CD8-positive, alpha-beta memory T cell (primary cell): ENCODE measurements at places on chromosomes 6 and 20.

DNA sequence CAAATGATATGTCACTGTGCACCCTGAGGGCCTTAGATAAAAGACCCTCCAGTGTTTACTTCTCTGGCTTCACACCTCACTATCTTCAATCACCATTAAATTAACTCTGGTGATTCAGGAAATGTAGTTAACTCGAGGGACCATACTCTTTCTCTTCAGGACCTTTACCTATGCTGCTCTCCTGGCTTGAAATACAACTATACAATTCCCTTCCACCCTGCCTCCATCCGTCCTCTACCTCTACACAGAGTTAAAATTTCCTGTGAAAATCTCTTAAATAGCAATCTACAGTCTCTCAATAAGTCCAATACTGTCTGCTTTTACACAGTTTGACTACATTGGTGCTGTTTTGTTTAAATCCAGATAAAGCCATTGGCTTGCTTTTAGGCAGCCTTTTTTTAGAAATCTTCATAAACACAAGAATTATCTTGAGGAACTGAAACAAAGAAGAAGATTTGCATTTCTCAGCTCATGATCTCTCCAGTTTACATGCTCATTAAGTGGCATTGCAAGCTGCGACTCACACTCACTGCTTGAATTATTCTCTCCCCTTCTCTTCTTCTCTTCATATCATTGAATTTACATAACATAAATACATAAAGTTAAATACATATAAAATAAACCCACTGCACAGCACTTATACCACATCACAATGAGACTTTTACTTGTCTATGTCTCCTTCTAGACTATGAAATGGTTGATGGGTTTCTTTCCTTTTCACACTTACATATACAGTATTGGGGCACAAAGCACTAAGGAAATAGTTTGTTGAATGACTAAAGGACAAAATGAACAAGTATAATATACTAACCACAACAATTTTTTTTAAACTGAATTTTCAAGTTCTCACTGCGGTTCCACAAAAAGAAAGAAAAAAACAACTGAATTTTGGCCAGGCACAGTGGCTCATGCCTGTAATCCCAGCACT, 239.0 kb upstream of the KCNQ5 start:
- DNase-seq = no peak

GRCh38 chr6:88376768-88377387, 210.7 kb upstream of the CNR1 start:
- DNase-seq = no peak

DNA sequence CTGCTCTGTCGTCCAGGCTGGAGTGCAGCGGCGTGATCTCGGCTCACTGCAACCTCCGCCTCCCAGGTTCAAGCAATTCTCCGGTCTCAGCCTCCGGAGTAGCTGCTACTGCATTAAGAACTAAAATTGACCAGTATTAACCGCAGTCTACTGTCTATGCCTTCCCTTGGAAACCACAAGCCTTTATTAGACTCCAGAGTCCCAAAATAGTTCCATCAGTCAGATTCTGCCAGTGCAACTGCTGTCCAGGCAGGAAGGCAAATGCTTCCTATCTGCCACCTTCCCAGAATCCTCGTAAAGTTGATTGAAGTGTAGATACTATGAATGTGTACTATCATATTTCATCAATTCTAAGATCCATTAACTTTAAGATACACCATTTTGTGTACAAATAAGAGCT, 16.7 kb downstream of the KAT14 start:
- DNase-seq = no peak

- no peak for DNase-seq
Measured at GRCh38 chr20:219290-220115, 7.6 kb upstream of the DEFB129 start.

- DNase-seq = no peak
Measured at GRCh38 chr6:7993952-7994351, 70.2 kb downstream of the BLOC1S5 start.

DNA sequence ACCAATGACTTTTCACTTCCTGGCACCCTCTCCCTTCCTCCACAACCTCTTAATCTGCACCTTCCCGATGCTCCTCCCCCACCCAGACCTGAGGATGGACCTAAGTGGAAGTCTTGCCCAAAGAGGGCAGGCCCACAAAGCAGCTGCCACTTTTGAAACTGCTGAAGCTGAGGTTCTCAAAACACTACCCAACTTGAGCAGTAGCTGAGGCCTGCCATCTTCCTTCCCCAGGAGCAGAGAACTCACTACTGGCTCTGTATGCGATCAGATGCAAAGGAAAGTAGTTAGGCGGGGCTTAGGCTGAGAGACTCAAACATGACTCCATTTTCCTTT, 1.5 kb downstream of the HM13 start:
- DNase-seq = no peak

- no peak for DNase-seq
Measured at GRCh38 chr6:1080453-1081337, 231.2 kb upstream of the FOXQ1 start.

- DNase-seq = no peak
Measured at GRCh38 chr6:170424604-170425126, 118.1 kb downstream of the FAM120B start.

GRCh38 chr6:113381959-113382358, 475.2 kb upstream of the MARCKS start:
- DNase-seq = no peak

GRCh38 chr6:26270486-26270861, 94.5 kb upstream of the BTN3A2 start:
- no peak for DNase-seq

DNA sequence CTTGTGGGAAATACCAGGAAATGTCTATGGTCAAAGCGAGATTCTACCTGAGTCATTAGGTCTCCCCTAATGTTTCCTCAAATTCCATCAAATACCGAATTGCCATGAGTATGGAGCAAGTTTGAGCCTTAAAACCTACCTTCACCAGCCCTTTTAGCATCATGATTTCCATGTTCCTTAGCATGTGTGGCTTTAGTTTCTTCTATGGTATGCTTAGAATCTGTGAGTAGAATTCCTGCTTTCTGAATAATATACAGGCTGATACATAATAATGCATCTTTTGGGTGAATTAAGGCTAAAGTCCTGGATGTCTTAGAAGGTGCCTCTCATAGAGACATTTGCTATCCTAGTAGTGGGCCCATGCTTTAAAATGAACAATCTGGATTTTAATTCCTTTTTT, 32.0 kb downstream of the TSPYL4 start:
- DNase-seq = no peak

DNA sequence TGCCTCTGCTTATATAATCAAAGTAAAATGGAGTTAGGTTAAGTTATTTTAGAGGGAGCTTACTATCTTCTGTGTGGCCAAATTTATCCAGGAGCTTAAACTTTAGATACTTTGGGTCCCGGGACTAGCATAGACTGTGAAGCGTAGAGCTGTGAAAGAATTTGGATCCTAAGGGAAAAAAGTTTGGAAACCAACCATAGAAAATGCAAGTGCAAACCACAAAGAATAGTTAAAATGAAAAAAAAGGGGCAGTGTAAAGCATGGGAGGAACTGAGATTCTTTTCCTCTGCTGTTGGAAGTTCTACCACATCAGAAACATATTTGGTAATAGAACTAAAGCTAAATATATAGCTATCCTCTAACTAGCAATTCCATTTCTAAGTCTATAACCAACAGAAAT, 232.2 kb upstream of the FLRT3 start:
- DNase-seq = no peak

- DNase-seq = no peak
Measured at GRCh38 chr20:6560978-6561377, 206.5 kb upstream of the BMP2 start.

DNA sequence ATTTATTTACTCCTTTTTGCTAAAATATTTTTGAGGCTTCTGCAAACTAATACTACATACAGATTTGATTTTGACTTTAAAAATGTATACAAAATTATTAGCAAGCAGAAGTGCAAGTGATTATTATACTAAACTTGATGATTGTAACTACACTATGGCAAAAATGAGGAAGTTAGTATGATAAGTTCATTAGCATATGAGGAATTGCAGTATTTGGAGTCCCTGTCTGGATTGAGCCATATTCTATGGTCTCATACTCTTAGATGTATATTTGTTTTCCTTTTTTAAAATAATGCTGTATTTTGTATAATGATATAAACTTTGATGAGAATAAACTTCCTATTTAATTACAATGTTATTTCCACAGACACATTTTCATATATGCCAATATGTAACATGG, 13.9 kb downstream of the CRISP3 start:
- DNase-seq = no peak

DNA sequence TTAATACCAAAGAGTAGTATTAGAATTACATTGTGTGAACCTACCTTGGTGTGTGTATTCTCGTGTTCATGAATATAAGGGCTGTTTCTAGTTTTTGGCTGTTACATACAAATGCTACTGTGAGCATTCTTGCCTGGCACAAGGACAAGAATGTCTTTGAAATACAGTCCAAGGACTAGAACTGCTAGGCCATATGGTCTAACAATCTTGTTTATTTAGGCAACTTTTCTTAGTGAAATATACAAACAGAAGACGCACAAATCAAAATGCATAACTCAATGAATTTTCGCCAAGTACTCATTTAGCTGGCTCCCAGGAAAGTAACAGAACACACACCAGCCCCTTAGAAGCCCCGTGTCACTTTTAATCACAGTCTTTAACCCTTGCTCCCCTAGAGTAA, 28.5 kb downstream of the KDM1B start:
- no peak for DNase-seq

- DNase-seq = no peak
Measured at GRCh38 chr6:111957623-111958315, 84.5 kb upstream of the FYN start.

GRCh38 chr20:40282541-40282940, 406.5 kb downstream of the MAFB start:
- no peak for DNase-seq

GRCh38 chr20:50686821-50687220, 4.5 kb downstream of the RIPOR3 start:
- no peak for DNase-seq

DNA sequence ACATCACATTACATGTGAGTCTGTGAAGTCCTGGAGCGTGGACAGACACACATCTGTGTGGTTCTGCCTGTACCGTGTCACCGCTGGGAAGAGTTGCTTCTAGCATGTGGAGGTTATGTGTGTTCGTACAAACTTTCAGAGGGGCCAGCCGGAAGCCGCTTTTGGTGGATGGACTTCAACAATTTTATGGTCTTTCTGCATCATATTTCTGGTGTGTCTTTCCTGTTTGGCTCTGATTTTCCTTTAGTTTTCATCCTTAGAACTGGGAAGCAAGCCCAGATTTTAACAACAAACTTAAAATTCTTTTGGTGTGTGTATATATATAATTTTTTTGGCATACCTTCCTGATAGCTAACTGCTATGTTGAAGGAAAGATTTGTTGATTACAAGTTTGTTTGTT, 71.2 kb downstream of the TIAM2 start:
- DNase-seq = no peak

- DNase-seq = no peak
Measured at GRCh38 chr20:43198607-43199006, 8.9 kb upstream of the PTPRT start.

- no peak for DNase-seq
Measured at GRCh38 chr20:25064561-25065071, 6.7 kb upstream of the ACSS1 start.

- DNase-seq = no peak
Measured at GRCh38 chr20:53783768-53784167, 190.1 kb upstream of the ZNF217 start.

GRCh38 chr6:16421462-16421960, 183.1 kb downstream of the GMPR start:
- DNase-seq = no peak

DNA sequence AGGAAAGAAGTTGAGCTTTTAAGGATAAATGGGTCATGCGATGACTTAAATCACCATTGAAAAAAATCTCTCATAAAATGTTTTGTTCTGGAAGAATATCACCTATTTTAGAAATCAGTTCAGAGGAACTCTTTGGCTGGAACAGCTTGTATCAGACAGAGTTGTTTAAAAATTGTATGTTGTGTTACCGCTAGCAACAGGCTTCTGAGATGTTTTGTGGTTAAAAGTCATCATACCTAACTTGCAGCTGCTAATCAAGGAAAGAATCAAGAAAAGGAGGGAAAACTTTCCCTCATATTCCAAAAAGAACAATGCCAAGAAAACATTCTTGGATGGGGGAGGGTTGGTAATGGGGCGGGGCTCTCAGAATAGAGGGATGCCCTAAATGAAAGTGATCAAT, 220.7 kb upstream of the CITED2 start:
- DNase-seq = no peak

- no peak for DNase-seq
Measured at GRCh38 chr6:163501439-163501838, 86.9 kb downstream of the QKI start.

GRCh38 chr20:60080401-60080800, 122.2 kb downstream of the CDH26 start:
- no peak for DNase-seq

- no peak for DNase-seq
Measured at GRCh38 chr6:25042984-25043725, 107.4 kb upstream of the RIPOR2 start.

DNA sequence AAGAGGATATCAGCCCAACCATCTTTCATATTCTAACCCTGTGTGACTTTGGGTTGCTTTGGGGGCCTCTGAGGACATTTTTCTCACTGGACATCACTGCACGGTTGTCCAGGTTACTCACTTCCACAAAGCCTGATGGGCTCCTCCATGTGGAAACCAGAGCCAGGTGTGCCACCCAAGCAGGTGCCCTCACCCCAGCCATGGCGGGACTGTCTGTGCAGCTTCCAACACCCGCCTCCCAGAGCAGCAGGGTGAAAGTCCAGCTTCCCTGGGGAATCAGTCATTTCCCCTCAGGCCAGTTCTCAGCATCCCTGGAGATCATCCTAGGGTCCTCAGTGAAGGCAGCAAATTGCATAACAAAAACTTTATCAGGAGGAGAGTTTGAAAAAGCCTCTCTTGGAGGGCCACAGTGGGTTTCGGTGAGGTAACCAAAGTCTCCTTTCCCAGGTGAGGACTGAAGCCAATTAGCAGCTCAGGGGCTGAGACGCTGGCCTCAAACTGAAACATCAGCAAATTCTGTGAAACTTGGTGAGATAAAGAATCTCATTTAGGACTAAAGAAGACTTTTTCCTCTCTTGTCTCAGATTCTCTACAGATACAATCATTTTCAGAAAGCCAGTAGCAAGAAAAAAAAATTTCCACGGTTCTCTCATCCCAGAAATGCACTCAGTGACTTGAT, 289.6 kb upstream of the CDH4 start:
- DNase-seq = no peak

- no peak for DNase-seq
Measured at GRCh38 chr20:36802326-36803222, 29.0 kb upstream of the DSN1 start.

DNA sequence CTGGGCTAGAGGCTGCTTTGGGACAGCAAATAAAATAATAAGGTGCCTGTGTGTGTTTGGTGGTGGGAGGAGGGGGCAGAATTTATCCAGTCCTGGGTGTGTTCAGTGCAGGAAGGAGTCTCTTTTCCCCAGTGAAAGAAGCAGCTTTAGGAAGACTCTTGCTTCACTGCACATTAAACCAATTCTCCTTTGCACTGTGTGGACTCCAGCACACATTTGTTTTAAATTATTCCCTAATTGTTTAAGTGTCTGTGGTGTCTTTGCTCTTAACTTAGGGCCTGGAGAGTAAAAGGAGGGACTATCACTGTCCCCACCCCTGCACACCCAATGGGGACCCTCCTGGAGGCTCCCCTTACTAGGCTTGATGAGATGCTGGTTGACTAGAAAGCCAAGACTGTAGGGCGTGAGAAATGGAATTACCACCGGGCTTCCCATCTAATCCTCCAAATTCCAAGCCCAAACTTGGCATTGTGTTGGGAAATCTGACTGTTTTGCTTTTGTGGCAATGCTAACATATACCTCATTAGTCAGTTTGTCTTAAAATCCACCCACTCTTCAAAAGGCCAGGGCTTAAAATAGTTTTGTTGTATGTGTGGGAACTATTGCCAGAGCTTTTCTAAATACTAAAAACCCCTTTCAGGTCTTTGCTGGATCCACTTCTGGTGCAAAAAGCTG, 13.5 kb upstream of the DAAM2 start:
- DNase-seq = no peak
